Activated naive CD4-positive, alpha-beta T cell treated with anti-CD3 and anti-CD28 coated beads, Interleukin-2, amount 10 ng/mL, durations not matched to agents 5 hours and 36 hours (primary cell): ENCODE measurements at places on chromosomes 12 and 14. TPM values are rescaled to one million over a fixed set of nuclear protein-coding genes. Genes with fewer than 3 reads are reported as not detected.

DENND5B gene
- 0.10 TPM for total RNA-seq

HCAR1 gene
- 0.58 TPM for total RNA-seq

CLEC6A gene
- 0.17 TPM for total RNA-seq

KERA gene
- total RNA-seq = not detected

C12orf60 gene
- total RNA-seq = 0.87 TPM
